ENCODE measurements at places on chromosomes 4 and X.

DNA sequence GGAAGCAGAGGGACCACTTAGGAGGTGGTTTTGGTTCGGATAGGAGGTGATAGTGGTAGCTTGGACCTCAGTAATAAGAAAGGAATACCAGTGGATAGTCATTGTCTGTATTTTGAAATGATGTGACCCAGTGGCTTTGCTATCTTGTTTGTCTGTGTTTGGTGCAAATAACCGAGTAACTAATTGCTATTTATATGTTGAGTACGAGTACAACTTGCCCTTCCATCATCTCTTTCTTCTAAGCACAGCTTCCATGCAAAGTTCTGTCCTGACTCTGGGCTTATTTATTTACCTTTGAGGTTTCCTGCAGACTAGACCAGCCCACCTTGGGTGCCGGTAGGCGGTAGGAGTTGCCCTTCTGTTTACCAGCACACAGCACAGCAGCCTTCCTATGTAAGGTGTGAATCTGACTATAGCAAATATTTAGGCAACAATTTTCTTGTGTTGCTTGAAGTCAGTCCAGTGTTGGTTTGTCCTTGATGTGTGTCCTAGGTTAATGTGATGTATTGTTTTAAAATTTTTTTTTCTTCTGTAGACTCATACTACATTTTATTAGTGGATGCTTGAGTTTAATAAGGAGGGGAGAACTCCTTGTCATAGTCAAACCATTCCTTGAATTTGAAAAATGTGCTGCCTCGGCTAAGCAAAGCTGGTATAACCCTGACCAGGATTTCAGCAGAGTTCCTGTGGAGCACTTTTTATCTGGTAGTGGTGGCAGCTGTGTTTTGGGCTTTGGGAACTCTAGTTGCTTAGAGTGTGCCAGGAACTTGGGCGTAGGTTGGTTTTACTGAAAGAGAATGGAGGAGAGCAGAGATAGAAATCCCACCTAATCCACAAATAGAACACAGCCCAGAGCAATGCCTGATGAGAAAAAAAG, 21.9 kb downstream of the PTTG2 start:
- peak; percentile 53 for DNase-seq

DNA sequence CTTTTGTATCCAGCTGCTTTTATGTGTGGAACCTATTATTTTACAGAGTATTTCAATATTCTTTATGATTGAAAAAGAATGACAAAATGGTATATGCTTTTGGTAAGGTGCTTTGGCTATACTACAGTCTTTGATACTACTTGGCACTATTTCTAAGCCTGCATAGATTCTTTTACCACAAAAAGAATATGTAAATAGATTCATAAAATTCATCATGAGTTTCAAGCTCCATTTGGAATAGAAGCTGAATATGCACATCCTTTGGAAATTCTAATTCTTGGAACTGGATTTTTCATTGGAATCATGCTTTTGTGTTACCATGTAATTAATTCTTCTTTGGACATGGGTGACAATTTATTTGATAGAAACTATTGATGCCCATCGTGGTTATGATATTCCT, 60.2 kb upstream of the SYTL5 start:
- no peak for DNase-seq

DNA sequence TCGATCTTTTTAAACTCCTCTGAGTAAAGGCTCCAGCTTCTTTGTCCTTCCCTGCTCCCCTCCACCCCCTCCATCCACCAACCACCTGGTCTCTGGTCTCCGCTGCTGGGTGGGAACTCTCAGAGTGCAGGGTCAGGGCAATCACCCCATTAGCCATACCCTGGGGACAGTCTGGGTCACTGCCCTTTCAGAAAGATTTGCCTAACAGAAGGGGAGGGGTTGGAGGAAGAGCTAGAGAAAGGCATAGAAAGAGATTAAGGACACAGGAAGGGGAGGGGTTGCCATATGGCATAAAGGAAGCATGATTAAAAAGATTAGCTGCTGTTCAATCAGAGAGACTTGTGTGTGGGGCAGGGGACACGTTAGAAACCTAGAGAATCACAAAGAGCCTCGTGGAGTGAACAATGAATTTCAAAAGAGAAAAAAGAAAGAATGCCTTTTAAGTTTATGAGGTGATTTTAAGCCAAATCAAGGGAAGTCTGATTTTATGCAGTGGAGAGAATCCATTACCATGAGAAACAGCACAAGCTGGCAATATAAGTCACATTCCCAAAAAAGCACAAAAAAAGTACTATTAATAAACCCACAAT, 115.5 kb upstream of the ACSL4 start:
- no peak for DNase-seq

GRCh38 chr4:25827373-25827772, 35.4 kb downstream of the SEL1L3 start:
- no peak for DNase-seq

- no peak for DNase-seq
These were observed 360.0 kb downstream of the CHIC1 start for GRCh38 chrX:73922856-73923455.

DNA sequence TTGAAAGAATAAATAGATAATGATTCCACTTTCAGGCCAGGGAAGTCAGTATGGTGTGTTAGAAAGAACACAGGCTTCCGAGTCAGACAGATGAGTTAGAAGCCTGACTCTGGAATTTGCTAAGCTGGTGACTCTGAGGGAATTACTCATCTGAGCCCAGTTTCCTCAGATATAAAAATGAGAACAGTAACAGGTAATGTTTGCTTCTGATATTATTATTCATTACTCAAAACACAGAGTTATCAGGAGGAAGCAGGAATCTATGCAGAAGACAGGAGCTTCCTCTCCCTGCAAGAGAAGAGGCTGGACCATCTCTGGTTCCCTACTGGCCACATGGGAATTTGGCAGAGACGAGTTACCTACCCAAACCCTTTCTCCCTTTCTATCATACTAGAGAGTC, 163.1 kb downstream of the EVC2 start:
- DNase-seq, result no peak

GRCh38 chr4:151659601-151660364, 101.0 kb downstream of the GATB start:
- no peak for DNase-seq

GRCh38 chrX:37454537-37455285, 105.5 kb downstream of the PRRG1 start:
- DNase-seq, result no peak

DNA sequence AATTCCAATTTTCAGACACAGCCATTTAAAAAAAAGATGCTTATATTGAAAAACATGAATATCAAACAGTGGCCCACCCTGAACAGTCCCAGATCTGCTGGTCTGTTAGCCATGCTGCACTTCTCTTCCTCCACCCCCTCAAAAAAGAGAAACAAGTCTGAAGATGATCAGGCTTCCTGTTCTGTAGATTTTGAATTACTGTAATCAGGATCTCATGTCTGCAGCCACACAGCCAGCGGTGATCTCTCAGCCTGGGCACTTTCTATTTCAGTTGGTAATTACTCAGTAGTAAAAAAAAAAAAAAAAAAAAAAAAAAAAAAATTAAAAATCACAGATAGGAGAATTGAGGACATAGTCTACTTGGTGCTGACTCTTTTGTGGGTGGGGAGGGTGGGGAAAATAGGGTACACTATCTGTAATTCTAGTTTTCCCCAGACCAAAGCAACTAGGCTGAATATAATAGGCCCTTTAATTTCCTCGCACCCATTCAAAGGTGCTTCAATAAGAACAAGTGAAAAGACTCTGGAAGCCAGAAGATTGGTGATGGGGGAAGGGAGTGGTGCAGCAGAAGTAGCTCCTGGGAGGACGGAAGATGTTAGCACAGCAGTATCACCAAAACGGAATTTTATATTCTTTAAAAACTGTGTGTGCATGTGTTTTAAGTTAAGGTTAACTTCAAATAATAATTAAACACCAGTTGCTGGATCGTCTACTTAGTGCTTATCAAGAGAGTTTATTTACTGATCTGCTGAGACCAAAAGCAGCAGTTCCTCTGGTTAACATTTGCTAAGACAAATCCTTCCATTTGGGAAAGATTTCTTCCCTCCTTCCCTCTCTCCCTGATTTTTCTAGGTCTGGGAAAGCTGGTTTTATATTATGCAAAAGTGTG, 47.0 kb downstream of the SPRY1 start:
- no peak for DNase-seq

DNA sequence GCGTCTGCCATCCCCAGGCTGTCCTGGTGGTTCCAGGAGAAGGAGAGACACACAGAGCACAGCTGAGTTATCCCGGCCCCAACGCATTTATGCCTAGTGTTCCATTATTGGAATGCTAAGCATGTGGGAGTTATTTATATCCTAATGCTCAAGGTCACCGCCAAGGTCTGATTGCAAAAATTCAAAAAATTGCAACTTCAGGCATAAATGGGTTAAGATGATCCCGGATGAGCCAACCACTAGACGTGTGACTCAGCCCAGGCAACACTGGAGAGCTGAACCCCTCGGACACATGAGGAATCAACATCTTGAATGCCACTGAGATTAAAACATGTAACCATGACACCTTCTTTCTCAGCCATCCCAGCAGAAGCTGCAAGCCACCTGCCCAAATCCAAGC, 3.8 kb upstream of the ZCCHC4 start:
- DNase-seq, result no peak

GRCh38 chr4:19657856-19658255, 593.8 kb upstream of the SLIT2 start:
- DNase-seq, result no peak

DNA sequence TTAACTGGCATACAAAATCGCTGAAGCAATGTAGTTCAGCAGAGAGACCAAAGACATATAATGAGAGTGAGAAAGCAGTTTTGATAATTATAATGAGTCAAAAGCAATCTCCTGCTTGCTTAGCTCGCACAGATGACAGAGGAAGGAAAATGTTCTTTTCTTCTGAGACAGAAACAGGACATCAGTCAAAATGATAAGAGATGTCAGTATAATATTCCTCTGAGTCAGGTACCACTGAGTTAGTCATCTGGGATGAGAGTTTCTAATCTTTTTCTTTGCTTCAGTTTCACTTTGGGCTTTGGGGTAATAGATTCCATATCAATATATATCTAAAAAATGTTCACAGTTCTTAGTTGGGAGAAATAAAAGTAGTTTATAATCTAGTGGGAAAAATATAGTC, 387.2 kb downstream of the PCDH7 start:
- no peak for DNase-seq

- no peak for DNase-seq
These were observed 8.2 kb upstream of the EXOSC9 start for GRCh38 chr4:121792966-121793365.

DNA sequence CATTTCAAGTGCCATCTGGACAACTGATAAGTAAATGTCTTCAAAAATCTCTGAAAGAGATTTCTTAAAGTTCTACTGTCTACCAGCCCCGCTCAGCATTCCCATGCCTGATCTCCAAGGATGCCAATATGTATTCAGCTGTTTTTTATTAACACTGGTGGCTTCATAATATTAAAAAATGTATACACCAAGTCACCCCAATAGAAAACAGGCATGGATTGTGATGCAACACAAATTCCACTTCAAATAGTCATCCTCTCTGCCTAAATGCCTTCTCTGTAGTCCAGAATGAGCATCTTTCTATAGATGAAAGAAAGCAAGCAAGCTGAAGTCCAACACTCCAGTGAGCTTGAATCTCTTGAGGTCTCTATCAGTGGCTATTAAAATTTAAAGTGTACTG, 152.2 kb upstream of the PPARGC1A start:
- peak; percentile 94 for DNase-seq

GRCh38 chrX:28847423-28847822, 260.2 kb downstream of the IL1RAPL1 start:
- no peak for DNase-seq

GRCh38 chr4:44351069-44351468, 97.5 kb downstream of the KCTD8 start:
- DNase-seq, result no peak

- no peak for DNase-seq
These were observed at the start of gene IL13RA1 for GRCh38 chrX:118726887-118727685. Gene IL13RA1, plus strand, starts transcription at chrX:118727606. Its CDS starts 33 bp downstream, at chrX:118727639.

DNA sequence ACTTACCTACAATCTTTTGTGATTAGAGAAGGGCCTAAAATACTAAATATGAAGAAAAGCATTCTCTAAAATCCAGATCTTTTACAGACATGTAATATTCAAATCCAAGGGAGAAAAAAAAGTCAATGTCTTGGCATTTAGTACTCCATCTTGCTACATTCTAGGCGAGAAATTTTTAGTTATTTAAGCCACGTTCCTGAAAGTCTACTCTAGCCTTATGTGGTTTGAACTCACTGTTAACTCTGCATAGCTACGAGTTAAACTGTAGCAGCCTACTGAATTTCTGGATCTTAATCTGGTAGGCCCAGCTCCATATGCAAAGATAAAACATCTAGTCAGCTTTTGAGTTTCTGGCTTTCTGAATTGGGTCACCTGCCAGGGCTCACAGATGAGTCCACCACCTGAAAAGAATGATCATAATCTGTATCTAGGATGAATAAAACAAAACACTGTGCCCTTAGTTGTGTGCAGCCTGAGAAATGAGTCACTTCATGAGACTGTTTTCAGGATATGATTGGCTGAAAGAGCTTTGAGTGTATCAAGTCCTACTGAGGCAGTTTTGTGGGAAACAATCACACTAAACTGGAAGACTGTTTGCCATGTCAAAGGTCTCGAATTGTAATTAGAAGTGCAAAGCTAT, 3.2 kb upstream of the NEK1 start:
- no peak for DNase-seq

DNA sequence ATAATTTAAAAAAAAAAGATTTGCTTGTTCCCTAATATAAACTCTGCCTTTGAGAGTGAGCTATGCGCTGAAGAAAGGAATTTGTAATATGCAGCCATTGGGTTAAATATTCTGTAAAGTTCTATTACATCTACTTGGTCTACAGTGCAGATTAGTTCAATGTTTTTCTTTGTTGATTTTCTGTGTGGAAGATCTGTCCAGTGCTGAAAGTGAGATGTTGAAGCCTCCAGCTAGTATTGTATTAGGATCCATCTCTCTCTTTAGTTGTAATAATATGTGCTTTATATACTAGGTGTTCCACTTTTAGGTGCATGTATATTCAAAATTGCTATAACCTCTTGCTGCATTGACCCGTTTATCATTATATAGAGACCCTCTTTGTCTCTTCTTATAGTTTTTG, 49.8 kb downstream of the MAGEE1 start:
- DNase-seq, result no peak

DNA sequence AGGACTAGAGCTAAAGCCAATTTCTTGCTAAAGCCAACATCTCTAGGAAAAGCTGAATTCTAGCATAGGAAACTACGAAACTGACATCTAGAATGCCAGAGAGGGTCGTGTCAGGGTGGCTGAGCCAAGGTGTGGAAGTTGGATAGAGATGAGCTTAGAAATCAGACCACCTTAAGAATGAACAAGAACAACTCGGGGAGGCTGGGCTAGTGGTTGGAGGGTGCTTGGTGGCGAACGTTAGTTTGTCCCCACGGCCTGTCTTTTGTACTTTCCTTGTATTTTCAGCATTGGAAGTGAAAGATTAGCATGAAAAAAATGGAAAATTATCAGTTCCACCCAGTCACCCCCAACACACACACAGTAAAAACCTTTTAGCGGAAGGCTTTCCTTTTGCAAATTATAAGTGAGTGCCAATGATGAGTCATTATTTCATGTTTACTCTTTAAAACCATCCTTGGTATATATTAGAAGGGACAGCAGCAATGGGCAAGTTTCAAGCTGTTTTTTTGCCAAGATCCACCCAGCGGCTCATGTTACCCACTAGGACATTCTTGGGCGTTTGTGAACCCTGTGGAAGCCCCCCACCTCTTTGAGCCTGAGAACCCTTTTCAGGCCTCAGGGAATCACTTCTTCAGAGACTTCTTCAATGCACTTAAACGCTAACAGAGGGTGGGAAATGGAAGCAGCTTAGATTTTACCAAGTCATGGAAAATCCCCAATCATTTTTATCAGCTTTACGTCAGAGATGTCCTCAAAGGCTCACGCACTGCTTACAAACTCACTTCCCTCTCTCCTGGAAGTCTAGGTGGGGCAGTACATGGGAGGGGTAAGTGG, 4.9 kb upstream of the PPEF1 start:
- peak; percentile 12 for DNase-seq

All from BJ (cell line).